ENCODE measurements at places on chromosomes 1 and 21.
A peak's percentile ranks its signal among the peaks of the same experiment; 100 is the strongest.

DNA sequence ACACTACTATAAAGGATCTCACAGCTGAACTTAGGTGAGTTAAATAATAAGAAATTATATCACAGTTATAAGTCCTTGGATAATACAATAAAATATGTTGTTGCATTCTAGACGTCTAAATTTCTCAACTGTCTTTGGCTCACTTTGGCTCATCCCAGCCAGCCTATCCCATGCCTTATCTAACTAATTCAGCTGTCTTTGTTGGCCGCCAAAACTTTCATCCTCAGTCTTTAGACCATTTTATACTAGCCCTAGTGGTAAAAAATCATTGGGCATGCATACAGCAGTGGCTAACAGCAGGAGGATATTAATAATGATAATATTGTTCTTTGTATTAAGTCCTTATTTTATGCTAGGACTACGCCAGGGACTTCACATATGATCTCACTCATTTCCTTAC, 59.3 kb downstream of the CCDC18 start:
- DNase-seq = no peak

GRCh38 chr1:47230692-47231300, 1.2 kb downstream of the TAL1 start:
- no peak for DNase-seq

GRCh38 chr1:94565901-94566300, 24.3 kb upstream of the F3 start:
- no peak for DNase-seq

DNA sequence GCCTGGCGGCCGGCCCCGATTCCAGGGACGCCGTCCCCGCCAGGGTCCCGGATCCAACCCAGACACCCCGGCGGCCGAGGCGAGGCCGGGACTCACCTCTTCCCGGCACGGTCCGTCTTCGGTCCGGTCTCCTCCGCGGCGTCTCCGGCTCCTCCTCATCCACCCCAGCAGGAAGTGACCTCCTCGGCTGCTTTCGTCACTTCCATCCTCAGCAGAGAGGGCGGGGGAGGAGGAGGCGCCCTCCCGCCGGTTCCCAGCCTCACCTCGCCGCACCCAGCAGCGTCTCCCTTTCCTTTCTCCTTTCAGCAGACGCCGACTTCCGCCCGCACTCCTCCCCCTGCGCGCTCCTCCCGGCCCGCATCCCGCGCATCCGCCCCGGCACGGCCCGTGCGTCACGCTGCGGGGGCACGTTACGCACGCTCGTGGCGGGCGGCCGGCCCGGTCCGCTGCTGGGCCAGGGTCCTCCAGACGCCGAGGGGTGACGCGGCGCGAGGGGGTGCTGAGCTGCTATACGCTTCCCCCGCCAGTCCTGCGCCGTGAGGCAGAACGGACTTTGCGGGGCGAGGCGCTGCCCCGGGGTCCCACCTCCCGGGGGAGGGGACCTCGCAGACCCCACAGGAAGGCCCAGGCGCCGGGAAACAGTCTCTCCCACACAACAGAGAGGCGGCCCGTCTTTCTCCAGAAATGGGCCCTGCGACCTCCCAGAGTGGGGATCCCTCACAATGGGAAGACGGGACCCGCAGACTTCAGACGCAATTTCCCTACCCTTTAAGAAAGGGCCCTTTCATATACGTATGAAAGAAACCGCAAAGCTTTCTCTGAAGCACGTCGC, at the start of gene ETV3:
Gene ETV3 (minus strand): TSS at position 176 of the 832 bp plus-strand sequence. CDS start 2,043 bp downstream, outside the sequence.
- peak; percentile 71 for DNase-seq

DNA sequence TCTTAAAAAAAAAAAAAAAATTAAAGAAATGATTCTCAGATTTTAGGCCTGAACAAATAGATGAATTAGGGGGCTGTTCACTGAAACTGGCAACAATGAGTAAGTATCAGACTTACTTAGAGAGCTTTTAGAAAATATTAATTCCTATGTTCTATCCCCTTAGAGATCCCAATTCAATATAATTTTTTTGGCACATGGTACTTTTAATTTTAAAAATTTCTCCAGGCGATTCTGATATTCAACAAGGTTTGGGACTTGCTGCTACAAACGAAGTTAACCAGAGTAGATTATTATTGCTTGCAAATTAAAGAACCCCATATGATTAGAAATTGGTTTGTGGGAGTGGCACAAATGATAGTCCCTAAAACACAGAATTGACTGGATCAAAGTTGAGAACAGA, 11.4 kb downstream of the SCMH1 start:
- DNase-seq = no peak

DNA sequence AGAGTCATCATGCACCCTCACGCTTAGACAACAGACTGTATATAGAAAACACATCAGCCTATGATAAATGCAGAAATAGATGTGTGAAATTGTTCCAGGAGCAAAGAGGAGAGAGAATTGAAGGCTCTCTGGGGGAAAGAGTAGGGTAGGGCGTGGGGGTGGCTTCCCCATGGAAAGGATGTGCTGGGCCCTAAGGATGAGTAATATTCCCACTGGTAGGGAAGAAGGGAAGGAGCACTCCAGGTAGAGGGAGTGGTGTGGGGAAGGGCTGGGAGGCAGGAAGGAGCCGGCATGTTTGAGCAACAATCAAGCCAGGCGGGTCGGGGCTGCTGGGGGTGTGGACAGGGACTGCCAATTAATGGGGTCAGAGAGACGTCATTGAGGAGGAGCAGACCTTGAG, 10.1 kb upstream of the DISP3 start:
- no peak for DNase-seq

DNA sequence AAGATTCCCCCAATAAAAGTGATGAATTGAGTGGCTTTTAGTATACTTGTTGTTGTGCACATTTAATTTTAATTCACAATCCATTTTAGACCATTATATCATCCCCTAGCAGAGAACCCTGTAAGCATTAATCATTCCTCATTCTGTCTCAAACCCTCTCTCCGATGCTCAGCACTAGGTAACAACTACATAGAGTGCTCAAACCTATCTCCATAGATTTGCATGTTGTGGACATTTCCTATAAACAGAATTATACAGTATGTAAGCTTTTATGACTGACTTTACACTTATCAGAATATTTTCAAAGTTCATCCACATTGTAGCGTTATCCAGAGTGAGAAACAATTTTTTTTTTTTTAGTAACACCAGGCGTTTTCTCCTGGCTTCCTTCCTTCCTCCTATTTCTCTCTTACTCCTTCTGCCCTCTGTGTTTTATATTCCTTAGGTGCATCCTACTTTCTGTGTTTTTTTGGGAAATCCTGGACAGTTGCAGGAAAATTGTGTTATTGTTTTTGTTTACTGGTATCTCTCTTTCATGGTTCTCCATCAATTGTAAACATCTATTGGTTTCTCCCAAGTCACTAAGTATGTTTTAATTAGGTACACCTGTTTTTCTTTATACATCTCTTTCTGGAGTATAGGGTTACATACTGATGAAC, 1528.0 kb upstream of the TPTE start:
- DNase-seq = no peak

GRCh38 chr21:32977216-32977615, 48.5 kb upstream of the OLIG2 start:
- no peak for DNase-seq

DNA sequence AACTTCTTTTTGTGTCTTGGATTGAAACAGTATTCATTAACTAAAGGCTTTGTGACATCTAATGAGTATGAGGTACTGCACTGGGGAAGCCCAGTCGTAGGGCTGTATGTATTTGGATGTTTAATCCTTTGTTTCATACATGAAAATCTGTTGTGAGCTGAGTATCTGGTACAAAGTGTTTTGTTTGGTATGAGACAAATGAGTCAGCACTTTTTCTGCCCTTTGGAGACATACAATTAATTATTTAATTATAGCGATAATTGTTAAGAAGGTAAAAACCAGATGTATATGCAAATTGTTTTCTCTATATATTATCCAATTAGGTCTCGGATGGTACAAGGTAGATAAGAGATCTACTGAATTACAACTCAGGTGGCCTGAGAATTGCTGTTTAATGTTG, 36.3 kb downstream of the MARK1 start:
- no peak for DNase-seq

GRCh38 chr1:66317248-66317515, 216.8 kb upstream of the SGIP1 start:
- DNase-seq = no peak
